Retinal pigment epithelial cell (primary cell): ENCODE measurements at places on chromosomes 7 and 10.

- no peak for DNase-seq
Measured at GRCh38 chr10:83512681-83513080, 626.6 kb upstream of the GHITM start.

DNA sequence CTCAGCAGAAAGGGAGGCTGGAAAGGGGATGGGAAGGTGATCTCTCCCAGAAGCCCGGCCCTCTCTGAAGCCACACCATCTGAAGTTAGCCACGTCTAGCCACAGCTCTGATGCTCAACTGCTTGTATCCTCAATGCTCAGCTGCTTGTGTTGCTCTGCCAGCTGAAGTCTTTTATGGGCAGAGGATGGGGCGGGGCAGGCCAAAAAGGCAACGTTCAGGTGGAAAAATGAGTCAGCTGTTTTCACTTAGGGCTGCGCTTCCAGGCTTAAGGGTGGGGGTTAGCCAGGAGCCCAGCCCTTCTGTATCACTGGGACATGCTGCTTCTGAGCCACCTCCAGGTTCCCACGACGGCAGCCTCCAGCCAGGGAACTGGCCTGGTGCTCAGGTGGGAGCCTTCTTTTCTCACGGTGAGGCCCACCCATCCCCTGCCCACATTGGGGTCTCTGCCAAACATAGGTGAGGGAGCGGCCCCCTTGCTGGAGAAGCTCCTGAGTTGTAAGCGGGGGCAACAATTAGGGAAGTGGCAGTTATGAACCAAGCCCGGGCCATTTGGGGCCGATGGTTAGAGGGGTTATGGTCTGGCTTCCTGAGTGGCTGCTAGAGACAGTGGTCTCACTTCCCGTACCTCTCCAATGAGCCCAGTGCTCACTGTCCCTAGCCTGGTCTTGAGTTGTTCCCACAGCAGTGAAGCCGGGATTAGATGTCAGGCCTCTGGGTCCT lies 44.9 kb upstream of the CNPY1 start:
- DNase-seq, result no peak

DNA sequence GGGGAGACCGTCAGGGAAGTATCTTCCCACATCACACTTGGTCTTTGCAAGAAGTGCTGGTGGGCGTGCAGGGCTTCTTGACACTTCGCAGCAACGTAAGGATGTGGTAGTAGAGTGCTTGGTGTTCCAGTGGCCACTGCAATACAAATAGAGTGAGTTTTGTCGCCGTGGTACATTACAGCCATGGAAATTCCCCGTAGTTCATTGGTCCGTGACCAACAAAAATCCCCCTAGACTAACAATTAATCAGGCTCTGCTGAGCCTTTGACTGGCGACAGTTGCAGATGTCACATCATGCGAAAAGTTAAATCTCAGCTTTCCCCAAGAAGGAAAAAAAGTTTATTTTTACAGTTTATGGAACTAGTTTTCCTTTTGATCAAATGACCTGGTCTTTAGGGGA lies 134.7 kb downstream of the MGMT start:
- DNase-seq, result no peak

DNA sequence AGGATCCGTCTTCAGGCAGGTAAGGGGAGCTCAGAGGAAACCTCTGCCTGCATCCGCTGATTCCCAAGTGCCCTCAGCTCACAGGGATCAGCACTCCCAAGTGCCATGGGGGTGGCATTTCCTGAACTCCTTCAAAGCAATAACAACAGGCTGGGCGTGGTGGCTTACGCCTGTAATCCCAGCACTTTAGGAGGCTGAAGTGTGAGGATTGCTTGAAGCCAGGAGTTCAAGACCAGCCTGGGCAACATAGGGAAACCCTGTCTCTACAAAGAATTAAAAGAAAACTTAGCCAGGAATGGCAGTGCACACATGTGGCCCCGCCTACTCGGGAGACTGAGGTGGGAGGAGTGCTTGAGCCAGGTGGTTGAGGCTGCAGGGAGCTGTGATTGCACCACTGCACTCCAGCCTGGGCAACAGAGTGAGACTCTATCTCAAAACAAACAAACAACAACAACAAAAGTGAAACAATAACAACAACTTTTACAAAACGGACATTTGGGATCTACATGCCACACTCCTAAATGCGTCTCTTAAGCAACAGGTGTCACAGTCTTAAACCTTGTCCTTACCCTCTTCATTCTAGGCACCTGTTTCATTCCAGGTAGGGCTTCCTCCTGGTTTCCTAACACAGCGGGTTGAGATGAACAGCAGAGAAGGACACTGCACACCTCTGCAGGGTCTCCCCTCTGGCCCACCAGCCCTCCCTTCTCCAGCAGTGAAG lies 73.8 kb downstream of the PAXIP1 start:
- DNase-seq, result no peak

GRCh38 chr7:94028768-94029167 lies 24.6 kb upstream of the BET1 start:
- DNase-seq, result no peak

DNA sequence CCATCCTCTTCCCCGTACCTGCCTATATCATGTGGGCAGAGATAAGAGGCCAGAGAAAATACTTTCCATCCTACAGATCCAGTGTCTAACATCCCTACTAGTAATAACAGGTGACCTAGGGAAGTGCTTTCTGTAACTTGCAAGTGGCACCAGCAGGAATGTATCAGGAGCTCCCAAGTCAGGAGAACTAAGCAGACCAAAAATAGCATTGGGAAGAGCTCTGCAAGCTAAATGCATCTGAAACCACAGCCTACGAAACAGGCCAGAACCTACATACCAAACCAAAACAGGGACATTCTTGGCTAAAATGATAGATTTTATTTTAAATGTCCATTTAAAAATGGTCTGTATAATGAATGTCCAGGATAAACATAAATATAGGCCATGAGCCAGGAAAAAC lies 680.8 kb downstream of the PHTF2 start:
- no peak for DNase-seq

DNA sequence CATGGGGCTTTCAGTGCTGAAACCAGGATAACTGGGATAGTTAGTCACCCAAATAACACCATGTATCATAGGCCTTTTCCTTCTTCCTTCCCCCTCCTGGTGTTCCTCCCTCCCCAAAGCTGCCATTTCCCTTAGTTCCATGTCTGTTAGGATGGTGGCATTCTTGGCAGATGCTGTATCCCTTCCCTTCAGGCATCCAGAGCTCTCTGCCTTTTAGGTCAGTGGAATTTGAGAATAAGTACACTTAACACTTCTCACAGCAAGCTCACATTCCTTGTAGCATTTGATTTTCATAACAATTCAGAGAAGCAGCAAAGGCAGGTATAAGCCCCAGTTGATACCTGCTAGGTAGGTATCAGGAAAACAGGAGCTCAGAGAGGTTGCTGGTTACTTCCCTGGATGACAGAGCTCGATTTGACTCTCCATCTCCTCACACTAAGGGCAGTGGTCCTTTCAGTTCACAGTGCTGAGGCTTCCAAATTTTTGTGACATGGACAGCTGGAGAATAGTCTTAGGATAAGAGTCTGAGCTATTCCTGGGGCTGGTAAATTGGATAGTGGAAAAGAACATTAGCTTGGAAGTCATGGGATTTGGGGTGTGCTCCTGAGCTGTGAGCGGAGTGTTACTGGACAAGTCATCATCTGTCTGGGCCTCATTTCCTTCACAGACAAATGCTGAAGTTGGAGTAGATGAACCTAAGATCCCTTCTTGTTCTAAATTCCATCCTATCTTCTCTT lies 108.7 kb upstream of the RHOBTB1 start:
- DNase-seq, result no peak

GRCh38 chr7:38507384-38507783 lies 123.8 kb downstream of the AMPH start:
- DNase-seq, result no peak

DNA sequence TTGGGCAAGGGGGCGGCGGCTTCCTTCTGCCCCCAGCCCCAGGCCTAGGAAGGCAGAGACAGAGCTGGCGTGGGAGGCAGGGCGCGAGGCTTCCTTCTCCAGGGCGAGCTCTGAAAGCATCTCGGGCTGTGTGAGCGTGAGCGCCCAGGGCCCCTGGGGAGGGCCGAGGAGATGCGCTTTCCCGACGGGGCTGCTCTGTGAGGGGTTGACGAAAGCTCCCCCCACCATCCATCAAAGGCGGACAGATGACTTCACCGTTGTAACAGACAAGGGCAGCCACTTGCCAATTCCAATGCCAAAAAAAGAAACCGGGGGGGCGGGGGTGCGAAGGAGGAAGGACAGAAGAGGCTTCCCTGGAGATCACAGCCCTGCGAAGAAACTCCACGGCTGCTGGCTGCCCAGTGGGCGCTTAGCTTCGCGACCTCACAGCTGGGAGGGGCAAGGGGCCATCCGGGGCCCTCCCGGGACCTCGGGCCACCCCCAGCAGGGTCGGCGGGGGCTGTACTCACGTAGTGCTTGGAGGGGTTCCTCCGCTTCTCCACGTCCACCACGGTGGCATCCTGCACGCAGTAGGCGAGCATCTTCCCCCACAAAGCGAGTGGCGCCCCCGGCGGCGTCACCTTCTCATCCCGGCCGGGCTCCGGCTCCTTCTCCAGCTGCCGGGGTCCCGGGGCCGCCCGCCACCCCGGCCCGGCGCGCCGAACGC lies 537 bp downstream of the SH3PXD2A start:
- DNase-seq, result no peak

DNA sequence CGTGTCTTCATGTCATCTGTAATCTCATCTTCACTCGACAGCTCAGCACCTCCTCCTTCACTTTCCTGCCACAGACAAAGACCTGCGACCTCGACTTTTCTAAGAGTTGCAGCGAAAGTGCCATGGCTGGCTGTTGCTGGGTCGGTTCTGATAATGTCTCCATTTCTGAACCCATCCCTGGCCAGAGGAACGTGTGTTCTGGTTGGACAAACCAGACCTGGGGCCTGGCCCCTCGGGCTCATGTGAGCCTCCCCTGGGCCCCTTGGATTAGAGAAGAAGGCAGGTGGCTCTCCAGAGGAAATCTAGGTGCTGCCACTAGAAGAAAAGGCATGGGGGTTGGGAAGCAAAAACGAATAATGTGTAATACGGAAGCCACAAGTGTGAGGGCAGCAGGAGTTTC lies 273.7 kb downstream of the GLRX3 start:
- no peak for DNase-seq

- DNase-seq, result no peak
Measured at GRCh38 chr7:2040201-2040892, 192.4 kb downstream of the MAD1L1 start.

DNA sequence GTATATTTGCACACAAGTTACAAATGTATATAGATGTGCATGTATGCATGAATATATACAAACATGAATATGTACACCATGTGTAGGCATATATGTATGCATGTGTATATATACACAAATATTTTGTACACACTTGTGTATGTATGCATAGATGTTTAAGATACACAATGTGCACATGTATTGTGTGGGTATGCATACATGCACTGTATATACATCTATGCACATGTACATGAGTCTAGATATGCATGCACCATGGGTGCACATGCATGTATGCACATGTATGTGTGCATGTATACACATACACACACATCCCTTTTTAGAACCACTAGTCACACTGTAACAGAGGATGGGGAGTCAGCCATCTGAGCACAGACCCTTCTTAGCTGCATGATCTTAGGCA lies 249.4 kb downstream of the COBL start:
- no peak for DNase-seq

DNA sequence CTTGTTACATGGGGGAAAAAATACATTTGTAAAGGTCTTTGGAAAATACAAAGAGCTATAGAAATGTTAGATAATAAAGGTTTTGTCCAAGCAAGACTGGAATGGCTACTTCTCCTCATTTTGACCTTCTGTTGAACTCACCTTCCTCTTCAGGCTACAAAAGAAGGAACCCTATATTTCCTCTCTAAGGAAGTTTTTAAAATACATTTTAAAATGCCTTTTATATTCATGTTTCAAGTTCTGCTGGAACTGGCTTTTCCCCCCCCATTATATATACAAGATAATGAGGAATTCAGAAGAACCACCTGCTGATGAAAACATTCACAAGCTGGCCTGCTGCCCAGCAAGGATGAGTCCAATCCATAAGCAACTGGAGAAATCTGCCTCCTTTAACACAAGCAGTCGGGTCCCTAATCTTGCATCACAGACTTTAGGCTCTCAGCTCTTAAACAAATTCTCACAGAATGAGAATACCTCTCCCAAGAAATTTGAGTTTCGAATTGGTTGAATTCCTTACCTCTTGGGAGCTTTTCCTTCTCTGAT lies 44.6 kb downstream of the MTERF1 start:
- DNase-seq, result no peak

GRCh38 chr10:35561715-35562114 lies 43.4 kb upstream of the GJD4 start:
- no peak for DNase-seq

- DNase-seq, result no peak
Measured at GRCh38 chr7:149285603-149286002, 23.6 kb downstream of the ZNF783 start.

DNA sequence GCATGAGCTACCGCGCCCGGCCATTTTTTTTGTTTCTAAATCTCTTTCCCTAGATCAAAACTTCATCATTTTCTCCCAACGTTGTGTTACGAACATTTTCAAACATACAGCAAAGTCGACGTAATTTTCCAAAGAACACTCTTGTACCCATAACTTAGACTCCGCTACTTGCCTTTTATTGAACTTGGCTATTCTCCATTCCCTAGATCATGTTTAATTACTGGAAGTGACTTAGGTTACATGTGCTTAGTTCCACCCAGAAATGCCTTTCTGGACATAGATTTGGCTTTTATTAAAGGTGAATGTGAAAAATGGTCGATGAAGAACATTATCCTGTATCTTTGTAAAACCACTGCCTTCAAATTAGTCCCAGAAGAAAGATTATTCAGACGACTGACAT lies 25.4 kb downstream of the DYNC2I1 start:
- no peak for DNase-seq

GRCh38 chr7:66609176-66609575 lies 19.5 kb upstream of the KCTD7 start:
- no peak for DNase-seq

GRCh38 chr10:48839809-48840679 lies 99.6 kb downstream of the LRRC18 start:
- no peak for DNase-seq

- DNase-seq, result no peak
Measured at GRCh38 chr7:108181073-108181985, 51.2 kb upstream of the LAMB4 start.

DNA sequence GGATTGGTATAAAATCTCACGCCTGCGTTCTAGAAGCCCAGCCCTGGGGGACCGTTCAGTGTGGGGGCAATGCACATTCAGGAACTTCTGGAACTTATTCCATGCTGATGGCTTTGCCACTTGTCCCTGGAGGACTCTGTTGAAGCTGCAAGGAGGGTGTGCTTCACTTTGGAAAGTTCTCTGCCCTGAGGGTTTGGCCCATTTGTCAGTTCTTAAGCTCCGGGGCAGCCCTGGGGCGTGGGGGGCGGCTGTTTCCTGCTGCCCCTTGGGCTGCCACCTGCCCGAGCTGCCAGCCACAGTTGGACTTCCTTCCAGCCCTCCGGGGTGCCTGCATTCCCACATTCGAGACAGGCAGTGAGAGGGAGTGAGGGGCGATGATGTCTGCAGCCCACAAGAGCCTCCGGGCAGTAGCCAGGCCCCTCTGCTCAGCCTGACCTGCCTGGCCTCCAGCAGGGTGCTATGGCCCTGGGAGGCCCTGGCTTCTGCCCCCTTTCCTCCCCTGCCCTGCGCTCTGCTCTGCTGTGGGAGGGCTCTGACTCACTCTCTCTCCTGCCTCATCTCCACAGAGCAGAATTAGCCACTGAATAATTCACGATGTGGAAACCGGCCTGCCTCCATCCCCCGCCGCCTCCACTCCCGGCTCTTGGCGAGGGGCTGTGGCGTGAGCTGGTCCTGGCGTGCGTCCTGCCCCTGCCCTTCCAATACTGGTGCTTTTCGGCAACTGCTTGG lies 1.9 kb downstream of the TTYH3 start:
- DNase-seq, result no peak
